Transverse colon (tissue), 4 donors: ENCODE measurements at places on chromosomes 1 and 21.

- DNase-seq = peak; percentile 66
Observed at GRCh38 chr1:22709891-22710700, 543 bp upstream of the EPHB2 start.

GRCh38 chr1:31875636-31876236 is 59.9 kb upstream of the SPOCD1 start:
- DNase-seq = no peak

DNA sequence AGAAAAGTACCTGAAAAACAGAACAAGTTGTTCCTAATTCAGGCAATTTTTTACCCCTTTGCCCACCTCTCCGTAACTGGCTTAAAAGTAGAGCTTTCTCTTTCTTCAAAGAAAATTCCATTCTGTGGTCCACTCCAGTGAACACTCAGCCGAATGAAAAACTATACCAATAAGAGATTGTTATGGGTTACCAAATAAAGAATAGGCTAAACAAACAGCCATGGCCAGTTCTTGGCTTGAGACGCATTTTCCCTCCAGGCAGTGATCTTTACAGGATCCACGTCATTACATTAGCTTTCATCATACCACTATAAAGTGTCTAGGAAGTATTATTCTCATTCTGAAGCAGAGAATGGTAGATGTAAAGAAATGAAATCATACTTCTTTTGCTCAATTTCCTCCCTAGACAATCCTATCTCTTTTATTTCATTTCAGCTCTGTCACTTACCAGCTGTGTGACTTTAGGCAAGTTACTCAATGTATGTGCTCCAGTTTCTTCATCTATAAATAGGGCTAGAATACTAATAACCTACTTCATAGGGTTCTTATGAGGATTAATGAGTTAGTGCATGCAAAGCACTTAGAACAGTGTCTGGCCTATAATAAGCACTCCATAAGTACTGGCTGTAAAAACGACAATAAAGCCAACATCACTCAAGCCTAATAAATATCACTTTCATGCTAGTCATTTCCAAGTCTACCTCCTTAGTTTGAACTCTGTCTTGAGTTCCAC is 26.5 kb upstream of the TRIM45 start:
- DNase-seq = no peak

DNA sequence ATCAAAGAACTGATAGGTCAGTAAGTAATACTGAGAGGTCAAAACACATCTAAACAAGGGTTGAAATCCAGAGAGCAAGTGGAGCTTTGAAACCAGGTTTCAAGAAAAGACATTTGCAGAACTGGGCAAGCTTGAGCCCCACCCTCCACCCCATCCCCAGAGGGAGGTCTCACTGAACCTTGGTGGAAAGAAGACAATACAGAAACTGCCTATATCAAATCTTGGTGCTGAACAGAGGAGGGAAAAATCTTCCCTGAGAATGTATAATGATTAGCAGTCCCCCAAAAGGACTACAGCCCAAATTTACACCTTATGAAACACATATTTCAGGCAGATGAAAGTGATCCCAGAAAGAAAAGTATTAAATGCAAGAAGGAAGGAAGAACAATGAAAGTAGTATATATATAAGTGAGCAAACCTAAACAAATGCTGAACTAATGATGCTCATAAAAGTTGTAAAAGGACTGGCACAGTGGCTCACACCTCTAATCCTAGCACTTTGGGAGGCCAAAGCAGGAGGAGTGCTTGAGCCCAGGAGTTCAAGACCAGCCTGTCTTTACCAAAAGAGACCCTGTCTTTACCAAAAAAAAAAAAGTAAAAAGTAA is 12.4 kb downstream of the ZBTB17 start:
- DNase-seq = no peak

DNA sequence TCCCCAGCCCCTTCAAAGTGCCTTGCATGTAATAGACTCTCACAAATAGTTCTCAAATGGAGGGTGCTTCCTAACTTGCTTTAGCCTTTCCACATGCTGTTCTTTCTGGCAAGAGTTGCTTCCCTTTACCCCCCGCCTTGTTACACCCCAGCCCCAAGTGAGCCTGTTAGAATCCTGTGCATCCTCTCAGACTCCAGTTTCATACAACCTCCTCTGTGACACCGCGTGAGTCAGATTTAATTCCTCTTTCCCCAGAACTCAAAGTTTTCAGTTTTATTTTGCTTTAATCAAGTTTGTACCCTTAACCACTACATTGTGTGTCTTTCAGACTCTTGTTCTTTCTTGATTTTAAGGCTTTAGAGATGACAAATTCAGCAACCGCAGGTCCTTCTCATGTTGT is 234.5 kb upstream of the HOOK1 start:
- no peak for DNase-seq

DNA sequence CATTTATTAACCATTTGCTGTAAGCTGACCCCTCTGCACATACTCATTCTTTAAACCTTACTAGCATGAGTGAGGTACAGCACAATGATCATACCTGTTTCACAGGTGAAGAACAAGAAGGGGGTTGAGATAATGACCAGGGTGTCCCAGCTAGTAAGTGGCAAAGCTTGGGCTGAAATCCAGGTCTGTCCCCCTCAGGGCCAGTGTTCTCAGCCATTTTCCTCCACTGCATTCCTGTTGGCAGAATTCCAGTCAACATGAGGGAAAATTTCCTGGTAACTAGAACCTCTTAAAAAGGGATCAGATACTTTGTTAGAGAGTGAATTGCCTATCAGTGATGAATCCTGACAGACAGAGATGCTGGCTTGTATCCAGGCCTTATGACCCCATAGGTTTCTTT is 48.1 kb downstream of the SPATA46 start:
- no peak for DNase-seq
